ENCODE measurements at places on chromosomes 12 and 14.
A peak's percentile ranks its signal among the peaks of the same experiment; 100 is the strongest.

GRCh38 chr14:85528080-85528896 is 1.7 kb upstream of the FLRT2 start:
- no peak for DNase-seq

DNA sequence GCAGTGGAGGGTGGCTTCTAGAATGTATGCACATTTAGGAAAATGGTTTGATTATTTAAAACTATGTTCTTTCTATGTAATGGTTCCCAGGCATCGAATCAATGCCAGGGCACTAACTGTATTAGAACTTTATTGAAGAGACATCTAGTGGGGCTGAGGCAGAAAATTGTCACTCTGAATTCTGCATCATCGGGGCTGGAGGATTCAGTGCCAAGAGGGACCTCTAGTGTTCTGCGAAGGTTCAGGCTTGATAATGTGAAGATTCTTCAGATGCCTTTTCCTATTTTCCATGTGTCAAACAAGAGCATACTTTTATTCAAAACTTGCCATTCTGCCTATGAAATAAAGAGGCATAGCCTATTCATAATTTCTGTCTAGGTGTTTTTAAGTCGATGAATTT is 146.3 kb downstream of the CAND1 start:
- DNase-seq = no peak

DNA sequence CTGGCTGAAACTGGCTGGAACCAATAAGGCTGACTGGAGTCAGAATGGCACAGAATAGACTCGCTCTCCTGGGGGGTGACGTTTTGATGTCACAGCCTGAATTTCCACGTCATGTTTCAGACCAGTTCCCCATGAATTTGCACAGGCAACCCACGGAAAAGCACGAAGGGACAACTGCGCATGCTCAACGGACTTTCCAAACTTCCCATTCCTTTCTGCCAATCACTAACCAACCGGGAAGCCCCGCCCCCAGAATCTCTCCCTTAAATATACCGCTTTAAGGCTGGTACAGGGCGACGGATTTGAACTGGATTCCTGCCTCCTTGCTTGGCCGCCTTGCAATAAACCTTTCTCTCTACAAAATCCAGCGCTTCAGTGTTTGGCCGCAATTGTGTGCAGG is 434.7 kb downstream of the APAF1 start:
- no peak for DNase-seq

GRCh38 chr12:1162081-1162760 is 171.2 kb downstream of the ERC1 start:
- DNase-seq = no peak

DNA sequence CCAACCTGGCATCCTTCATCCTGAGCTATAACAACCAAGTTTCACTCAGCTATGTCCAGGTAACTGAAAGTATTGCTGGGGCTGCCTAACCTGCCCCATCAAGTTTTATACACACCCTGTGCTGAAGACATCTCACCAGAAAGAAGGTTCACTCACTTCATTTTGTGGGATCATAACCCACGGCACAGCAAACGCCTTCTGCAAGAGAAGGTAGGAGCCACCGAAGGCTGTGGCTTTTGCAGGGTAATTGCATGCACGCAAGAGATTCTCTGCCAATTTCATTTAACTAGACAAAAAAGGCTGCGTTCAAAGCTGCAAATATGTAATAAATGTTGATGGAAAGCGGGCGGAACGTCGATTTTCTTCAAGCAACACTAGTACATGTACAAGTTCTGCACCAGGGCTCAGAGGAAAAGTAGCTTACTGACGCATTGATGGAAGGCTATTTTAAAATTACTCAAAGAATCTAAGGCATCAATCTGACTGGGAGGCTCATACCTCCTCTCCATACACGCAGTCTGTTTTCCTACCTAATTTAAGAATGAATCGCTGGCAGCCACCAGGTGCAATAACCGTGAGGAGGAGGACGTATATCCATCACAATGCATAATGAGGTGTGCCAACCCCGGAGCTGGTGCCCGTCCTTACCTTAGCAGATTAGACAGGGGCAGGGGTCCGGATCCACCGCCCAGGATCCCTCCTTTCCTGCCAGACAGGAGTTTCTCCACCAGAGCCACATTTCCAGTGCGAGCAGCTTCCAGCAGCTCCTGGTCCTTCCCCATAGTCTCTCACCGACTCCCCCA is 1.1 kb downstream of the ANKS1B start:
- DNase-seq = no peak

DNA sequence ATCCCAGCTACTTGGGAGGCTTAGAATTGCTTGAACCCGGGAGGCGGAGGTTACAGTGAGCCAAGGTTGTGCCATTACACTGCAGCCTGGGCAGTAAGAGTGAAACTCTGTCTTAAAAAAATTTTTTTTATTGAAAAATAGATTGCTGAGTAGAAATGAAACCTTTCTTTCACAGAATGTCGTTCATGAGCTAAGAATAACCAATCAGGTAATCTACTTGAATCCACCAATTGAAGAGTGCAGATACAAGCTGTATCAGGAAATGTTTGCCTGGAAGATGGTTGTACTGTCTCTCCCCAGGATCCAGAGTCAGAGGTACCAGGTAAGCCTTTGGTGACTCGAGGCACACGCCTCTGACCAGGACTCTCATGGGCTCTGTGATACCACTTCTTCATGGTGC is 27.0 kb downstream of the DYNC1H1 start:
- DNase-seq = no peak

- no peak for DNase-seq
These were observed 260.6 kb downstream of the BCL11B start for GRCh38 chr14:99011385-99011784.

GRCh38 chr14:24075485-24076301 is 4.3 kb downstream of the CPNE6 start:
- no peak for DNase-seq

- DNase-seq = no peak
These were observed 260.3 kb upstream of the E2F7 start for GRCh38 chr12:77325511-77326236.

- DNase-seq = no peak
These were observed 6.6 kb downstream of the ANKS1B start for GRCh38 chr12:99978152-99978551.

GRCh38 chr14:33463731-33464130 is 487.1 kb downstream of the EGLN3 start:
- no peak for DNase-seq

DNA sequence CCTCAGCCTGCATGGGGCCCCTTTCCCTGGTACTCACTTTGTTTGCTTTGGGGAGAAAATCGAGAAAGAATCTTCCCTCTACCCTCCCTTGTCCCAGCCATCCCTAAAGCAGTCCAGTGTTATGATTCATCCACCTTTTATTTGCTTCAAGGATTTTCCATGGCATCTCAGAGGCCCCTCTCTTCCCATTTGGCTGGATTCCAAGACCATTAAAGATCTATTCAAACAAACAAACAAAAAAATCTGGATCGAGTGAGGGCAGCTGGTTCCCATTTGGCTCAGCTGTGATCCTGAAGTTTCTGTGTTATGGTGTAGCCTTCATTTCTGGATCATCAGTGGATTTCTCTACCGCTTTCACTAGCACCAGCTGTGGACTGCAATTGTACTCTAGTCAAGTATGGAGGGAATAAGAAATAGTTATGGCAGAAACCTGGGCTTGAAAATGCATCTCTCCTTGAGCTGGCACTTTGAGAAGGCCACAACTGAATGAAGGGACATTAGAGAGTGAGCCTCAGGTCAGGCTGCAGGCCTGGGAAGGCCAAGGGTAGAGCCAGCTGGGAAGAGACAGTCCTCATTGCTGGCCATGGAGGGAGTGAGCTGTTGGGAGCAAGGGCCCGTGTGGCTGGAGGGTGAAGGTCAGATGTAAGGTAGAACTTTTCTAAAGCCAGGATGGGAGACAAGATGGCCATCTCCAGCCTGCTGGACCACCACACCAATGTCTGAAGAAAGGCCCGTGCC is 13.7 kb downstream of the KRT71 start:
- DNase-seq = no peak

DNA sequence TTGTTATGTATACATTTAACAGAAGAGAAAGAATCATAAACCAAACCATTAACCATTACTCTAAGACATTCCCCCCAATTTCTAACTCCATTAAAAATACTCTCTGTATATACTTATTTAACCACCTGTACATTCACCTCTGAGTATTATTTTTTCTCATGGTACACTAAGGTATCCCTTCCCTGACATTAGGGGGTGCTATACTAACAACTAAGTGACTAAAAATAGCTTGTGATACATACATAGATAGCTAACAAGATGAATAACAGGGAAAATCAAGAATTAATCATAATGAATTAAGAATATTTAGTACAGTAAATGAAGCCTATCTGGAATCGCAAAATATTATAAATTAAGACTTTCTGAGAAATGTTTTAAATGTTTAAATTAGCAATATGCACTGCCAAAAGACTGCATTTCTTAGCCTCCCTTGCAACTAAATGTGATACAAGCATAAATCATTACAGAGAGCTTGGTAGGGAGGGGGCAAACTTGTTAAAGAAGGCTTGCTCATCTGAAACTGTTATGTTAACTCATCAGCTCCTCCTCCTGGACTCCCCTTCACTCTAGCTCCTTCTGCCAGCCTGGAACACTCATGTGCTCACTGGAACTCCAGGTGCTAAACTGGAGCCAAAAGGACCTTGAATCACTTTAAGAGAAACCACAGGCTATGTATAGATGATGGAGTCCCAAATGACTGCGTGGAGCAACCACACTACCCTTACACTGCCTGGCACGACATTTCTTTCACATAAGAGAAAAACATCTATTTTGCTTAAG is 14.9 kb downstream of the C2CD5 start:
- DNase-seq = no peak

GRCh38 chr12:13390918-13391317 is 194.4 kb downstream of the EMP1 start:
- no peak for DNase-seq

- DNase-seq = no peak
These were observed 258.9 kb downstream of the VRK1 start for GRCh38 chr14:97056086-97056485.

- no peak for DNase-seq
These were observed 166.3 kb upstream of the TRHDE start for GRCh38 chr12:72105849-72106248.

DNA sequence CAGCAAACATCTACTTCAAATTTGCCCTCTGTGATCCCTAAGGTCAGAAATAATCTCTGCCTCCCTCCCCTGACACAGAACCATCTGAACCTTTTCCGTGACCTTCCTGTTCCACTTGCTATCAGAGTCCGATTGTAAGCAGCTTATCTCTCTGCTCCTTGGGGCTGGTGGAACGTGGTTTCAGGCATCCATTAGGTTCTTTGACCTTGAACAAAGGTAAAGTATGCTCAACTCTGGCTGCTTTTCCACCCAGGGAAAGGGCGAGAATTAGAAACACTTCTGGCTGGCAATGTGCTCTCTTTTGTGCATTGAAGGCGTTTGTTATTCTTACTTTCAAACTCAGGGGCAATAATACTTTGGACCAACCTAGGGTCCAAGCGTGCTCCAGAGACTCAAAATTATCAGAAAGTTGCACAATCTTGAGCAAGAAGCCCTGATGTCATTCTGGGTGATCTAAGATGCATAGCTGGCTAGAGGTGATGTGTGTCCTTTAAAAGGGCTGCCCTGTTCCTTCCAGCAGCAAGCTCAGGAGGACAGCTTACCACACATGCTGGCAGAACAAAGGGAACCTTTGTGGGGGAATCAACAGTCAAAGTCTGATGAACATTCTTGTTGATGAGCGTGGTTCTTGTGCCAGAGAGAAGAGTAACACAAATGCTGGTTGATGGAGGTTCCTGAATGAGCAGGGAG is 29.8 kb downstream of the ADGRD1 start:
- DNase-seq = peak; percentile 50

- DNase-seq = peak; percentile 58
These were observed 107.7 kb upstream of the CAND1 start for GRCh38 chr12:67161322-67161918.

DNA sequence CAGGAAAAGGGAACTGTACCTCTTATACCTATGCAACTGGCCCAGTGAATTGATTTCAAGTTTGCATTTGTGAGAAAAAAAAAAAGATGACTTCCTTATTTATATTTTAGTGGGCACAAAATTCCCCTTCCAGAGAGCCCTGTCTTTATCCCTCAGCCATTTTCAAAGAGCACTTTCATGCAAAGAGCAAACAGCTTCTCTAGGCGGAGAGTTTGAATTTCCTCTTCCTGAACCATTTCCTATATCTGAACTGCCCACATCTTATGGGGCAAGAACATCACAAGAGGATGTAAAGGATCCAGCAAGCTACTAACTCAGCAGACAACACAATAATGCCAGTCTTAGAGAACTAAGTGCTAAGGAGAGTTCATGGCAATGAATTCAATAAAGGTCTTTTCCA is 22.3 kb upstream of the PLXNC1 start:
- DNase-seq = peak; percentile 95

DNA sequence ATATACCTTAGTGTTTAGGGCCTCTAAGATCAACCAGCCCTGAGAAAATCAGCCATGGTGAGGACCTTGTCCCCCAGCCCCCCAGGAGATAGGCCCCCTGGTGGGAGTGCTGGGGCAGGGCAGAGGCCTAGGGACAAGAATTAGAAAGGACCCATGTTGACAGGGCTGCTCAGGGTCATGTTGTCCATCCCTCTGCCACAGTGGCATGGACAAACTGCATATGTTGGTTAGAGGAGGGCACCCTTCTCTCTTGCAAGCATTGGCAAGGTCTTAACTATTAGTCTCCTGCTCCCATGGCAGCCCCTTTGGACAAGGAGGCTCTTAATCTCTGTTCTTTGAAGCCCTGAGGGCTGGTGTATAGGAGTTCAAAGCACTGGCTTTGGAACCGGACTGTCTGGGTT is 755 bp upstream of the PTPN6 start:
- peak; percentile 29 for DNase-seq

DNA sequence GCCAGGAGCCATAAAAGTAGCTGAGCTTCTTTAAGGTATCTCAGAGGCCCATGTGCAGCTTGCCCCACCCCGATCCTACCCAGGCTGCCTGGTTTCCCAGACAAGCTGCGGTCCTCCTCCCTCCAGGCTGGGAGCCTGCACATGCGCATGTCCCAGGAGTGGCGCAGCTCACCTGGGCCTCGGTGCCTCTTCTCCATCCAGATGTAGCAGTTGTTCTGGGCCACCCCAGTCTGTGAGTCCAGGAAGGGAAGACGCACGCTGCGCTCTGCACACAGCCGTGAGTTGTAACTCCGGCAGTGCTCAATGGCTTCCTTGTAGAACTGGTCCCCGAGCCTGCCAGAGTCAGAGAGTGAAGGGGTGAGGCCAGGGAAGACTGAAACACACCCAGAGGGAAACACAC is 122.3 kb downstream of the DPF3 start:
- DNase-seq = no peak

DNA sequence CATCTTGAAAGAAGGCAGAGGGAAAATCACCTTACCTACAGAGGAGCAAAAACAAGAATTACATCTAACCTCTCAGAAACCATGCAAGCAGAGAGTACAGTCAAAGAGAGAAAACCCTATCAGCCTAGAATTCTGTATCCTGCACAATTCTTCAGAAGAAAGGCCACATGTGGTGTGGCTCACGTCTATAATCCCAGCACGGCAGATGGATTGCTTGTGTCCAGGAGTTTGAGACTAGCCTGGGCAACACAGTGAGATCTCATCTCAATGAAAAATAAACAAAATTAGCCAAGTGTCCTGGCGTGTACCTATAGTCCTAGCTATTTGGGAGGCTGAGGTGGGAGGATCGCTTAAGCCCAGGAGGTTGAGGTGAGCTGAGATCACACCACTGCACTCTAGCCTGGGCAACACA is 48.2 kb downstream of the ATF7 start:
- no peak for DNase-seq

GRCh38 chr12:119692997-119693396 is 25.1 kb downstream of the PRKAB1 start:
- no peak for DNase-seq

GRCh38 chr14:30195941-30196340 is 268.3 kb upstream of the PRKD1 start:
- no peak for DNase-seq
